CD4-positive, alpha-beta T cell (primary cell): ENCODE measurements at places on chromosomes 7 and 10.

- DNase-seq: no peak
These were observed 16.2 kb downstream of the CNNM1 start for GRCh38 chr10:99345350-99345749.

GRCh38 chr7:131648491-131648890 lies 92.1 kb upstream of the PODXL start:
- DNase-seq: no peak

DNA sequence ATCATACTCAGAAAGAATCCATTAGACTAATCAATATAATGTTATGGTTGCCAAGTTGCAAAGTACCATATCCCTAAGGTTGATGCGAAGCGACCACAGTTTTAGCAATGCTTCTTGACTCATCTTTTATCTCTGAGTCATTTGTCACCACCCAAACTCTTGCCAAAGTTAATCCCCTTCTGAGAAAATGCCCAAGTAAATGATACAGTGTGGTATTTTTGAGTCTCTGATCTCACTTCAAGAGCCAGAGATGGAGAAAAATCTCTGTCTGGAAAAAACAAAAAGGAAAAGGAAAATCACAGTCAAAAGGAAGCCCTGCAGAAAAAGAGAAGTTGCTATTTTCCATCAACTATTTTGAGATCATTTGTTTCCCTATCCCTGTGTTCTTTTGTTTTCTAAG lies 26.7 kb upstream of the OTUD1 start:
- no peak for DNase-seq

- DNase-seq: no peak
These were observed 22.7 kb downstream of the TWIST1 start for GRCh38 chr7:19094598-19095352.

GRCh38 chr7:44568771-44569560 lies 4.7 kb downstream of the DDX56 start:
- no peak for DNase-seq

DNA sequence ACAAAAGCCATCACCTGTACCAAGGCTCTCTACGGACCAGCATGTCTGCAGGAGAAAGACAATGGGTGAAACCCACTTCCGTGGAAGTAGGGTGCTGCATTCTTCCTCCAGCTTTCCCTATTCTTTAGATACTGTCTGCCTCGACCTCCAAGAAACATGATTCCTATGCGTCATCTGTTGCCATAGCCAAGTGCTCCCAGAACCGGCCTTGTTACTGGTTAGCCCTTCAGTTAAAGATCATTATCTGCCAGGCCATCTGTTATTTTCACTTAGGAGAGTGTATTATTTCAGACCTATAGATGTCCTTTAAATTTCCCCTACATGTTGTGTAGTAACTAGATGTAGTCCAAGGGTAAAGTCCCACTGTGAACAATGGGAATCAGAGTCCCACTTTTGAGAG lies 89.0 kb upstream of the KIAA1217 start:
- DNase-seq: no peak

- peak; percentile 27 for DNase-seq
These were observed 55.3 kb upstream of the C7orf33 start for GRCh38 chr7:148535217-148535616.

GRCh38 chr7:11714205-11714604 lies 117.8 kb downstream of the THSD7A start:
- DNase-seq: no peak

GRCh38 chr7:134818613-134819345 lies 39.3 kb downstream of the CALD1 start:
- DNase-seq: no peak

- DNase-seq: no peak
These were observed 141.5 kb downstream of the MTPAP start for GRCh38 chr10:30207485-30208052.

DNA sequence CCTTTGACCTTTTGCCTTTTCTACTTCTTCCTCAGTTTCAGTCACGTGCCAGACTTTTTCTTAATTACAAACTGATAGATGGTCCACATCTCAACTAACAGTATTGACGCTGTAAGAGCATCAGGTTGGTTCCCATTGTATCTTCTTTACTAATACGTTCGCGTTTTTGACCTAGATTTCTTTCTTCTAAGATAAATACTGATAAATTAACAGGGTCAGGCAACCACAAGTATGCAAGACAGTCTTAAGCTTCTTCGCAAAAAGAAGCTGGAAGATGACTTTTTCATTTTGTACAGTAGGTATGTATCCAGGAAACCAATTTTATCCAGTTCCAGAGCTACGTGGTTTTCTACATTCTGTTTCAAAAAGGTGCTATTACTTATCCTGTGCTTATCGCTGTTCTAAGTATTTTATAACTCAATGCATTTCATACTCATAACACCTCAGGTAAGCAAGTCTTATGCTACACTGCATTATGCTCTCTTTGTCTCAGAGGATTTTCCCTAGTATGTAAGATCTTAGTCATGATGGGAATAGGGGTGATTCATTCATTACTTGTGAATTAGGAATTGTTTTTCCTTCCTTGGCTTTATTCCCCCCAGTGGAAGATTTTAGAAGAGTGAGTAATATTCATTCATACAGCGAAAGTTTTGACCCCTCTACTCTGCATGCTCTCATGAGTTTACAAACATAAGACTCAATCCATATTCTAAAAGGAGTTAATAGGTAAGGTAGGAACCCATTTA lies 955 bp downstream of the DUS4L start:
- no peak for DNase-seq

- no peak for DNase-seq
These were observed 2.5 kb downstream of the ENTPD1 start for GRCh38 chr10:95758351-95759025.

- no peak for DNase-seq
These were observed 13.2 kb downstream of the HDAC9 start for GRCh38 chr7:18508443-18509427.

DNA sequence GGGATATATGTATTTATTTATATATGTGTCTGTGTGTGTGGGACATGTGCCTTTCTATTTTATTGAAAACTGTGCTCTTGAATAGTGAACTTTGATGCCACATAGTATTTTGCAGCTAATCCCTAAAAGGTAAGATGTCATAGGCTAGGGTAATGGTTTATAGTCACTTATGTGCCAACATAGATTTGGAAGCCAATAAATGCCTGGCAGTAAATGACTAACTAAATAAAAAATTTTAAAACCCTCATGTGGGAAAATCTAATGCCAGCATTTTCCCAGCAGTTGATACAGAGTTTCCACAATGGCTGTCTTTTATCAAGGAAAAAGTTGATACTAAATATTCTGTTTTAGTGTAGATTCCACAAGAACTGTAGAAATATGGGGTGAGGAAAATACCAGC lies 101.5 kb upstream of the IMMP2L start:
- DNase-seq: no peak

GRCh38 chr7:28536259-28536658 lies 123.9 kb downstream of the CREB5 start:
- DNase-seq: no peak
